ENCODE measurements at places on chromosomes 3 and 15.

GRCh38 chr15:68589053-68589452 lies 10.3 kb downstream of the CORO2B start:
- DNase-seq, result no peak
- peaks cover 61% of the 10 kb centered on the region for H3K4me1 ChIP-seq
- no peak overlapping the region for H3K4me3 ChIP-seq
- no peaks in the 10 kb centered on the region for H3K27me3 ChIP-seq
- no peaks in the 10 kb centered on the region for H3K36me3 ChIP-seq
- H3K27ac ChIP-seq, result no peak overlapping the region

GRCh38 chr3:111872979-111873378 lies 13.9 kb downstream of the PHLDB2 start:
- no peak overlapping the region for H3K4me3 ChIP-seq
- H3K27ac ChIP-seq, result no peak overlapping the region
- no peaks in the 10 kb centered on the region for H3K27me3 ChIP-seq
- H3K36me3 ChIP-seq, result no peaks in the 10 kb centered on the region

- H3K4me3 ChIP-seq, result no peak overlapping the region
- no peak overlapping the region for H3K27ac ChIP-seq
- H3K4me1 ChIP-seq, result no peaks in the 10 kb centered on the region
These were observed 13.1 kb downstream of the MYH15 start for GRCh38 chr3:108497271-108497670.

- DNase-seq, result no peak
- H3K27me3 ChIP-seq, result no peaks in the 10 kb centered on the region
- no peaks in the 10 kb centered on the region for H3K36me3 ChIP-seq
- no peaks in the 10 kb centered on the region for H3K4me1 ChIP-seq
These were observed 32.7 kb upstream of the PLSCR5 start for GRCh38 chr3:146637871-146638270.

DNA sequence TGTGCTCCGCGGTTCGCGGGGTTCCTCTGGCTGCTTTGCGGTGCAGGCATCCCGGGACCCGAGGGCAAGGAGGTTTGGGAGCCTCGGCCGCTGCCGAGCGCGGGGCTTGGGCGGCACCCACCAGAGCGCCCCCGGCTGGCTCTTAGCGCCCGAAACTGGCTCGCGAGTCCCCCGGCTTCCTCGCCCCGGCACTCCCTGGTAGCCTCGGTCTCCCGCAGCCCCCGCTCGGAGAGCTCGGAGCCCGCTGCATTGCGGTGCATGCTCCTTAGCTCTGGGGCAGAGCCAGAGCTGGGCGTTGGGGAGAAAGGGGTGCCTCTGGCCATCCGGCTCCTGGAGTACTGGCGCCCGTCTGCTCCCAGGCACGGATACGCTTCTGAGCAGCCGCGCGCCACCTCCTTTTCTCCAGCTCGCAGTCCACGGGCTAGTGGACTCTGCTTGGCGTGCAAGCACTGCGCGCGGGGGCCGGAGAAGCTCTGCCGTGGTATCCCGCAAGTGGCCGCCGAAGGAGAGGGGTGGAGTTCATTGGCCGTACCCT lies 753 bp downstream of the EPHB1 start:
- no peak for DNase-seq
- peaks cover 15% of the 10 kb centered on the region for H3K27me3 ChIP-seq
- peak overlapping the region; percentile 67 for H3K4me3 ChIP-seq
- peak overlapping the region; percentile 59 for H3K27ac ChIP-seq
- H3K4me1 ChIP-seq, result peaks cover 45% of the 10 kb centered on the region
- H3K36me3 ChIP-seq, result no peaks in the 10 kb centered on the region

- no peaks in the 10 kb centered on the region for H3K36me3 ChIP-seq
- H3K27me3 ChIP-seq, result no peaks in the 10 kb centered on the region
- DNase-seq, result no peak
- H3K27ac ChIP-seq, result no peak overlapping the region
- H3K4me1 ChIP-seq, result peaks cover 10% of the 10 kb centered on the region
- no peak overlapping the region for H3K4me3 ChIP-seq
These were observed 16.0 kb upstream of the RNU6-1 start for GRCh38 chr15:67855842-67856241.

- peaks cover 13% of the 10 kb centered on the region for H3K4me1 ChIP-seq
- H3K27me3 ChIP-seq, result peaks cover 2% of the 10 kb centered on the region
- DNase-seq, result no peak
- H3K27ac ChIP-seq, result no peak overlapping the region
- H3K36me3 ChIP-seq, result no peaks in the 10 kb centered on the region
These were observed 111.8 kb upstream of the C15orf61 start for GRCh38 chr15:67409175-67409574.

- no peak overlapping the region for H3K27ac ChIP-seq
- H3K4me3 ChIP-seq, result no peak overlapping the region
- DNase-seq, result no peak
- H3K4me1 ChIP-seq, result no peaks in the 10 kb centered on the region
- peaks cover 10% of the 10 kb centered on the region for H3K36me3 ChIP-seq
- no peaks in the 10 kb centered on the region for H3K27me3 ChIP-seq
These were observed 34.9 kb downstream of the PRKCI start for GRCh38 chr3:170257145-170257544.

DNA sequence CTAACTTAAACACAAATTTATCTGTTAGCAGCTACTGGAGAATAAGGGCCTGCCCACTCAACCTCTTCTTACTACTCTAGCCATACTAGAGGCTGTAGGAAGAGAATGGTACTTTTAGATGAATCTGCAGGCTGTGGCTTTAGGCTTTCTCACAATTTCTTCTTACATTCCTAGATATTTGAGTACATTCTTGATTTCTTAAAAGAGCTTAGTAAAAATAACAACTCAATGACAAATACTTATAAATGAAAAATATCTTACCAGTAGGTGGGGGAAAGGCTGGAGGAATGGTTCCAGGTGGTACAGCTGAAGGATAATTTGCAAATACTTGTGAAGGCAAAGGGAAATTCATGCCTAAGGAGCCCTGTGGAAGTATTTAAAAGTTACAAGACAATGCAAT lies 92.9 kb upstream of the GK5 start:
- no peak overlapping the region for H3K27ac ChIP-seq
- no peaks in the 10 kb centered on the region for H3K27me3 ChIP-seq
- no peaks in the 10 kb centered on the region for H3K4me1 ChIP-seq
- no peak overlapping the region for H3K4me3 ChIP-seq
- peaks cover 4% of the 10 kb centered on the region for H3K36me3 ChIP-seq

DNA sequence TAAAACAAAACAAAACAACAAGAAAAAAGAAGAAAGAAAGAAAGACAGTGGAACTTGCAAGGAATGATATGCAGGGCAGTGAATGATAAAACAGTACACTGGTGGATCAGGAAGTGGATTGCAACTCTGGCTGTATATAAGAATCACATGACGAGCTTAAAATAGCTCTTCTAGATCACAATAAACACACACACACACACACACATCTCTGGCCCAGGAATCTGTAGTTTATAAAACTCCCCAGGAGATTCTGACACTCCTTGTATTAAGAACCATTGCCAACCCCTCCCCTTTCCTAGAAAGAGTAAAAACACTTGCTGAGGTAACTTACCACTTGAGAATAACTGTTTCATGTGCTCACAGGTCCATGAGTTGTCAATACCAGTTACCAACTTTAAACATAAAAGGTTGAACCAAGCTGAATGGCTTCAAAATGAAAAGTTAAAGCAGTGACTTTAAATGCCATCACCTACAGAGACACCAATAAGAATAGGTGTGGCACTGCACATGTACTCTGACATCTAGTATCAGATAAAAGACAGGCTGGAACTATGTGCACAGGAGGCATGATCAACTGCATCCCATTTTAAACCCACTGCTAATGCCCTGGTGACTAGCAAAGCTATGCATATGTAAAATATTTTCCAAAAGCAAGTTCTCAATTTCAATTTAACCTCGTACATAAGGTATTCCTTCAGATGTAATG lies 3.9 kb downstream of the CPOX start:
- no peak overlapping the region for H3K27ac ChIP-seq
- H3K36me3 ChIP-seq, result peaks cover 14% of the 10 kb centered on the region
- no peaks in the 10 kb centered on the region for H3K27me3 ChIP-seq
- peaks cover 8% of the 10 kb centered on the region for H3K4me1 ChIP-seq
- no peak for DNase-seq

DNA sequence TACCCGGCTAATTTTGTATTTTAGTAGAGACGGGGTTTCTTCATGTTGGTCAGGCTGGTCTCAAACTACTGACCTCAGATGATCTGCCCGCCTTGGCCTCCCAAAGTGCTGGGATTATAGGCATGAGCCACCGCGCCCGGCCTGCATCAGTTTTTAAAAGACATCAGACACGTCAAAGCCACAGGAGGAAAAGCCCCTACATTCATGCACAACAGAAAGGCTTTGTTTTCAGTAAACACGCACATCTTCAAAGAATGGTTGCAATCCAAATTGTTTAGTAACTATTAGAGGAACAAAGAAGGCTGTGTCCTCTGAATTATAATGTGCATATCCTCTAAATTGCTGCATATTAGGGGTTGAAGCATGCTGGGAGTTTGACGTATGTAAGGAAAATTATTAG lies 53.3 kb downstream of the BTD start:
- peaks cover 4% of the 10 kb centered on the region for H3K4me1 ChIP-seq
- no peak for DNase-seq
- H3K27me3 ChIP-seq, result no peaks in the 10 kb centered on the region
- H3K36me3 ChIP-seq, result no peaks in the 10 kb centered on the region
- no peak overlapping the region for H3K4me3 ChIP-seq
- peak overlapping the region; percentile 77 for H3K27ac ChIP-seq

- H3K27me3 ChIP-seq, result no peaks in the 10 kb centered on the region
- peaks cover 14% of the 10 kb centered on the region for H3K36me3 ChIP-seq
- no peaks in the 10 kb centered on the region for H3K4me1 ChIP-seq
- no peak for DNase-seq
These were observed 5.0 kb downstream of the CCNDBP1 start for GRCh38 chr15:43190178-43190577.

- no peak for DNase-seq
- H3K4me1 ChIP-seq, result peaks cover 11% of the 10 kb centered on the region
- peak overlapping the region; percentile 82 for H3K4me3 ChIP-seq
- H3K36me3 ChIP-seq, result no peaks in the 10 kb centered on the region
- H3K27me3 ChIP-seq, result no peaks in the 10 kb centered on the region
- peak overlapping the region; percentile 91 for H3K27ac ChIP-seq
These were observed 425 bp upstream of the FYTTD1 start for GRCh38 chr3:197749315-197749600.

- no peaks in the 10 kb centered on the region for H3K36me3 ChIP-seq
- no peak for DNase-seq
- no peaks in the 10 kb centered on the region for H3K27me3 ChIP-seq
- H3K27ac ChIP-seq, result no peak overlapping the region
These were observed 44.2 kb upstream of the TIPARP start for GRCh38 chr3:156630081-156630772.

DNA sequence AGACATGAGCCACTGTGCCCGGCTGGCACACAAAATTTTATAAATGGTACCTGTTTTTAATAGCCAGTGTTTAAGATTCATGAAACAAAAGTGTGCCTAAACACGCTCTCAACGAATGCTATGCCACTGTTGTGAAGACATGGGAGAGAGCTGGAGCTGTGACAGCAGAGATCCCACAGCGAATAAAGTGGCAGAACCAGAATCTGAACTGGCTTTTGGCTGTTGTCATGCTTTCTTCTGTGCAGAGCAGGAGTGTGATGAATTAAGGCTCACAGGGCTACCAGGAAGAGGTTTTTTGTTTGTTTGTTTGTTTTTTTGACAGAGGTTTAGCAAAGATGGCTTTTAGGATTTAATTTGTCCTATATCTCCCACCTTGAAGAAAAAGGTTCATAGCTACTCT lies 14.5 kb downstream of the PTPRG start:
- no peak overlapping the region for H3K4me3 ChIP-seq
- no peak for DNase-seq
- H3K36me3 ChIP-seq, result no peaks in the 10 kb centered on the region
- no peaks in the 10 kb centered on the region for H3K4me1 ChIP-seq
- no peak overlapping the region for H3K27ac ChIP-seq

Data from spinal cord (tissue), 10 donors.